Fibroblast of lung (primary cell): ENCODE measurements at places on chromosomes 13 and 19. TPM values are rescaled to one million over a fixed set of nuclear protein-coding genes. Genes with fewer than 3 reads are reported as not detected.
A peak's percentile ranks its signal among the peaks of the same experiment; 100 is the strongest.

DNA sequence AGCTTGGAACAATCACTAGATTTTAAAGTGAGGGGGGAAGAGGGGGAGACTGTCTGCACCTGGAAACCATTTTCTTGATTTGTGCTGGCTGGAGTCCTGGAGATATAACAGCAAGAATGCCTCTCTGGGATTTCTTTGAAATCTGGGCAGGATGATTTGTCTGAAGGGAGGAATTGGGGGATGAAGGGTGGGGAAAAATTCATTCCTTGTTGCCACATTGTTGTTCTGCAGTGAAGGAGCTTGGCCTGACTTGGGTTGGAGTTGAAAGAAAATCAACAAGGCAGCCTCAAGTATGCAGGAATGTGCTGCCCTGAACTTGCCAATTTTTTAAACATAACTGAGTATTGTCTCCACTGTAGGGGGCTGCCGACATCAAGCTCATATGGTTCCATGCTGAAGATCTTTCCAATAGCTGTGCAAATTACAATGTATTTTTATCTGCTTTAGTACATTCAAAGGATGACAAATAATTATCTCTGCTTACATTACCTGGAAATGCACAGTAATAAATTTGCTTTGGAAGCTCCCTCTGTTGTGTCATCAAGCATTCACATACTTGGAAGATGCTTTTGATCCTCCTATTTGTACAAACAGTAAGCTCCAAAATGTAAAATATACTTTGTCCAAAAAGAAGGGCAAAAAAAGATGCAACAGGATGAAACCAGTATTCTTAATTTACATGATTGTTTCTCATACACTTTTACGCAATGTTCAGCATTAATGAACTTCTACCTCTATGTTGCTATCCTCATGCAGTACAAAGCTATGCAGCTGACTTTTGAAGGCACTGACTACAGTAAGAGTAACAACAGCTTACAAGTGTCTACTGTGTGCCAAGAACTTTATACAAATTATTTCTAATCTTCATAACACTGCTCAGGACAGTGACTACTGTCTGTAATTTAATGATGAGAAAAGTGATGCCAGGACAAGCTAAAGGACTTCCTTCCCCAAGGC, 627.9 kb upstream of the KLF12 start:
- no peaks in the 10 kb centered on the region for H3K27me3 ChIP-seq
- no peak overlapping the region for H3K27ac ChIP-seq
- DNase-seq: peak; percentile 93
- no peaks in the 10 kb centered on the region for H3K4me1 ChIP-seq
- no peaks in the 10 kb centered on the region for H3K36me3 ChIP-seq
- H3K4me3 ChIP-seq: no peak overlapping the region

Gene LPAR2
- 0.81 and 1.3 TPM in 2 replicates for polyA plus RNA-seq

Gene CGB3
- not detected in 2 replicates for polyA plus RNA-seq

DNA sequence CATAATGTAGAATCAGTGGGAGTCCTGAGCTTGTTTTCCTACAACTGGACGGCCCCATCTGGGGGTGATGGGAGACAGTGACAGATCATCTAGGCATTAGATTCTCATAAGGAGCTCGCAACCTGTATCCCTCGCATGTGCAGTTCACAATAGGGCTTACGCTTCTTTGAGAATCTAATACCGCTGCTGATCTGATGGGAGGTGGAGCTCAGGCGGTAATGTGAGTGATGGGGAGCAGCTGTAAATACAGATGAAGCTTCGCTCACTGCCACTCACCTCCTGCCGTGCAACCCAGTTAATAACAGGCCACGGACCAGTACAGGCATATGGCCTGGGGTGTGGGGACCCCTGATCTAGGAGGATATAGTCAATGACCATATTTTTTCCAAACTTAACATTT, 38.8 kb downstream of the RCBTB1 start:
- H3K4me3 ChIP-seq: no peak overlapping the region
- H3K27ac ChIP-seq: no peak overlapping the region
- no peaks in the 10 kb centered on the region for H3K4me1 ChIP-seq
- H3K27me3 ChIP-seq: no peaks in the 10 kb centered on the region
- no peak for DNase-seq

DNA sequence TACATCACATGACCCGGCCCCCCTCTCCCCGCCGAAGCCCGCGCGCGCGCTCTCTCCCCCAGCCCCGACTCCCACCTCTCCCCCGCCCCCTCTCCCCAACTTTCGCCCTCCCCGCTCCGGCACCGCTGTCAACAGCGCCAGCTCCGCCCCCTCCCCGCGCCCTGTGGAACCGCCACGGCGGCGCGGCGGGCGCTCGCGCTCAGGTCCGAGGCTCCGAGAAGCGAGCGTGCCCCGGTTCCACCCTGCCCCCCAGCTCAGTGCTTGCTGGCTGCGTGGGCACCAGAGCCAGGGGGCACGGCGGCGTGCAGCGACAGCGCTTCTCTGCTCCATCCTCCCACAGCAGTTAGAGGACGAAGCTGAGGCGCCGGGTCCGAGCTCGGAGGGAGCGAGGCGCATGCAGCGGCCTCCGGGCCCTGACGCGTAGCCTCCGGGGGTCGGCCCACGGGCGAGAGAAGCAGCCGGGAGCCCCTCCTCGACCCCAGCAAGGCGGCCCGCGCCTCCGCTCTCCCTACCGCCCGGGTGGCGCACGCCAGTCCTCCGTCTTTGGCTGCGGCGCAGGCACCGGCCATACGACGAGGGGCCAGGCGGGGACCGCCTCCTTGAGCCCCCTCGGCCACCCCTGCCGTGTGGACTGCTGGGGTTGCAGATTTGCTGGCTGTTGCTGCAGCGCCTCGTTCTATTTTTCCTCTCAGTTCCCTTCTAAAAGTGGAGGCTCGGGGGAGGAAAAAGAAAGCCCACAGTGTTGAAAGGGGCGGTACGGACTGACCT, 109.5 kb downstream of the KCNRG start:
- no peaks in the 10 kb centered on the region for H3K36me3 ChIP-seq
- H3K4me1 ChIP-seq: peaks cover 3% of the 10 kb centered on the region
- peak overlapping the region; percentile 88 for H3K4me3 ChIP-seq
- peak; percentile 97 for DNase-seq
- H3K27ac ChIP-seq: peak overlapping the region; percentile 94
- no peaks in the 10 kb centered on the region for H3K27me3 ChIP-seq

- no peaks in the 10 kb centered on the region for H3K27me3 ChIP-seq
- H3K4me3 ChIP-seq: no peak overlapping the region
- no peaks in the 10 kb centered on the region for H3K4me1 ChIP-seq
- no peak overlapping the region for H3K27ac ChIP-seq
- H3K36me3 ChIP-seq: no peaks in the 10 kb centered on the region
Observed at GRCh38 chr13:50459046-50459445, 384.4 kb downstream of the DLEU7 start.

Gene DHDH
- polyA plus RNA-seq: 0.08 TPM in 1 of 2 replicates, not detected in the other

- H3K27me3 ChIP-seq: no peaks in the 10 kb centered on the region
- no peak for DNase-seq
- no peak overlapping the region for H3K4me3 ChIP-seq
- no peak overlapping the region for H3K27ac ChIP-seq
- H3K36me3 ChIP-seq: no peaks in the 10 kb centered on the region
- H3K4me1 ChIP-seq: no peaks in the 10 kb centered on the region
Observed at GRCh38 chr13:66347486-66348117, 882.5 kb downstream of the PCDH9 start.

GRCh38 chr13:46726347-46726746, 70.6 kb downstream of the ESD start:
- H3K36me3 ChIP-seq: peaks cover 3% of the 10 kb centered on the region
- H3K27ac ChIP-seq: no peak overlapping the region
- H3K4me3 ChIP-seq: no peak overlapping the region

DNA sequence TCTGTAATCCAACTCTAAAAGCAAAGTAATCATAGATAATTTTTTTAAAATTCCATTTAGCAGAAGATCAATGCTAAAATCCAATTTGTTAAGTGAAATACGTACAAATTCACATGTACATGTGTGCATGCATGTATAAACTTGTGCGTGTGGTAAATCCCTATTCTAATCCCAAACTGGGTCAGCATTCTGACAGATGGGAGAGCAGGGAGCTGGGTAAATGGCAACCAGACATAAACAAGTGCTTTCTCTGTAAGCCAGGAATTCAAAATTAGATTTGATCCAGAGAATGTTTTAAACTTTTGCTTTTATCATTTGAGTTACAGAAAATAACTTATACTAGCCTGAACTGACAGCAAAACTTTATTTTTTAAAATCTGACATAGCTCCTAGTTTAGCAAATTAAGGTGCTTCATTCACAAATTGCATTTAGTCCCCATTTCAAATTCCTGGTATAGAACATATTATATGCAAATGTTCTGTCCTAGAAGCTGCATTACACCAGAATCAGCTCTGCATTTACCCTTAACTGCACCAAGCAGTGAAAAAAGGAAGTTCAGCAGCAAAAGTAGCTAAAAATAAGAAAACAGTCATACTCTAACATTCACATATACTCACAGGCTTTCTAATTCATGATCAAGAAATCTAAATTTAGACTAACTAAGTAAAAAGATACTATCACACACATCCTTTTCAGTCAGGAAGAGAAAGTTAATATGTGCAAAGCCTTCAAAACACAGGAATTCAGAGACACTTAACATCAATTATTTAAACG, 32.6 kb downstream of the UBL3 start:
- no peak overlapping the region for H3K4me3 ChIP-seq
- no peak overlapping the region for H3K27ac ChIP-seq
- no peaks in the 10 kb centered on the region for H3K27me3 ChIP-seq
- DNase-seq: no peak
- no peaks in the 10 kb centered on the region for H3K36me3 ChIP-seq

GRCh38 chr19:35673121-35673804, 6.9 kb downstream of the UPK1A start:
- H3K27me3 ChIP-seq: peaks cover 3% of the 10 kb centered on the region
- H3K27ac ChIP-seq: no peak overlapping the region
- H3K36me3 ChIP-seq: no peaks in the 10 kb centered on the region

GRCh38 chr13:80040196-80040980, 300.5 kb downstream of the SPRY2 start:
- H3K4me1 ChIP-seq: peaks cover 16% of the 10 kb centered on the region
- no peaks in the 10 kb centered on the region for H3K36me3 ChIP-seq
- peak; percentile 96 for DNase-seq
- H3K4me3 ChIP-seq: no peak overlapping the region
- no peaks in the 10 kb centered on the region for H3K27me3 ChIP-seq

GRCh38 chr13:30340331-30341250, 33.2 kb upstream of the KATNAL1 start:
- peak overlapping the region; percentile 53 for H3K27ac ChIP-seq
- no peaks in the 10 kb centered on the region for H3K36me3 ChIP-seq
- H3K27me3 ChIP-seq: no peaks in the 10 kb centered on the region
- H3K4me3 ChIP-seq: no peak overlapping the region
- DNase-seq: peak; percentile 92
- H3K4me1 ChIP-seq: peaks cover 22% of the 10 kb centered on the region

- DNase-seq: no peak
- no peaks in the 10 kb centered on the region for H3K4me1 ChIP-seq
- no peaks in the 10 kb centered on the region for H3K36me3 ChIP-seq
- no peaks in the 10 kb centered on the region for H3K27me3 ChIP-seq
- no peak overlapping the region for H3K4me3 ChIP-seq
- H3K27ac ChIP-seq: no peak overlapping the region
Observed at GRCh38 chr19:42412661-42413076, 14.5 kb downstream of the LIPE start.

DNA sequence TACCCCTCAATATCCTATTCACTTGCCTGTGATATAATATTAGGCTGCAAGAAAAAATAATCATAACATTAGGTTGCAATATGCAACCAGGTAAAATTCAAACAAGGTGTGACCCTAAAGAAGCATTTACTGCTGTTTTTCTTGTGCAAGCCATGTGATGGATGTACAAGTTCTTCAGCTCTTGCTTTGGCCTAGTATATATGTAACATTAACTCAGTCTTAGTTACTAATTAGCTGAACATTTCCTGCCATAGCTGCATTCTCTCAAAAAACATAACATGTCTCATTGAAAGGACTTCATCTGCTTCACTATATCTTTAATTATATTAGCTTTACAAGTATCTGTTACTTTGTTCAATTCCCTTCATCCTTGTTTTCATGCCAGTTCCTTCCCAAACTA, 406.8 kb upstream of the HTR2A start:
- no peak for DNase-seq
- H3K36me3 ChIP-seq: no peaks in the 10 kb centered on the region
- no peaks in the 10 kb centered on the region for H3K27me3 ChIP-seq
- H3K4me1 ChIP-seq: no peaks in the 10 kb centered on the region
- H3K27ac ChIP-seq: no peak overlapping the region

Gene TMPRSS9
- not detected in 2 replicates for polyA plus RNA-seq

GRCh38 chr13:28531077-28531844, 36.3 kb upstream of the FLT1 start:
- no peaks in the 10 kb centered on the region for H3K36me3 ChIP-seq
- peaks cover 4% of the 10 kb centered on the region for H3K27me3 ChIP-seq
- H3K4me1 ChIP-seq: peaks cover 4% of the 10 kb centered on the region
- peak overlapping the region; percentile 6 for H3K4me3 ChIP-seq
